ENCODE measurements at places on chromosomes 2 and 18.

DNA sequence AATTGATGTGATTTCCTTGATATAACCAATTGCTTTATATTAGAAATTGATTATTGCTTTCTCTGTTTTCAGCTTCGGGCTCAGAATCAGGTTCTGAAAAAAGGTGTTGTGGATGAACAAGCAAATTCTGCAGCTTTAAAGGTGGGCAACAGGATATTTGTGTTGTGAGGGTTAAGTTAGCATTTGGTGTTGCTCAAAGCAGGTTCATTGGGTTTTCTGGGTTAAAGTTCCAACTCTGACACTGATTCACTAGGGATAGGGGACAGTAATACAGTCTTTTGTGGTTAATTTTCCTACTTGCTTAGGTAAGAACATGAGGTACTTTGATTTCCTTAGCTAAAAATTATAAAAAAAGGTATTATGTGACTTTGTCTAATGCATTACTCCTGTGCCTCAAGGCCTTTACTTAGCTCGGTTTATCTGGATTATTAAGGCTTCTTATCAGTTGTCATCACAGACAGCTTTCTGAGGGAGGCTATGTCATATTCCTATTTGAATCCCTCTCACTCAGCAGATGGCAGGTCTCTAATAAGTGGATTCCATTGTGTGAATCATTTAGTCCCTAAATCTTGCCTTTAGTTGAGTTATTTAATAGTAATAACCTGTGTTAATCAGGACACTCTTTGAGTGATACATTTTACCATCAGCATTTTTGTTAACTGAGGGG, 78.9 kb upstream of the STON1 start:
- DNase-seq = no peak

DNA sequence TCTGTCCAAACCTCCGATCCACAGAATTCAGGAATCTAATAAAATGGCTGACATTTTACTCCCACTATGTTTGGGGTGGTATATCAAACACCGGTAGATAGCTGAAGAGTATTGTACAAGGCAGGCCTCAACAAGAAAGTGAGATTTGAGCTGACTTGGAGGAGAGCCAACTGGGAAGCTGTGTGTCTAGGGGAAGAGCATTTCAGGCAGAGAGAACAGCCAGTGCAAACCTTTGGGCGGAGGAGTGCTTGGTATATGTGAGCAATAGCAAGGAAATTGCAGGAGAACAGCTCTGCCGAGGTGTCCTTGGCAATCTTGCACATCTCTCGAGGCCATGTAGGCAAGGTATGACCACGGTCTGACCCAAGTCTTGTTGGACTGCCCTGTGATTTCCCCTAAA, 1.8 kb upstream of the MERTK start:
- DNase-seq = no peak

DNA sequence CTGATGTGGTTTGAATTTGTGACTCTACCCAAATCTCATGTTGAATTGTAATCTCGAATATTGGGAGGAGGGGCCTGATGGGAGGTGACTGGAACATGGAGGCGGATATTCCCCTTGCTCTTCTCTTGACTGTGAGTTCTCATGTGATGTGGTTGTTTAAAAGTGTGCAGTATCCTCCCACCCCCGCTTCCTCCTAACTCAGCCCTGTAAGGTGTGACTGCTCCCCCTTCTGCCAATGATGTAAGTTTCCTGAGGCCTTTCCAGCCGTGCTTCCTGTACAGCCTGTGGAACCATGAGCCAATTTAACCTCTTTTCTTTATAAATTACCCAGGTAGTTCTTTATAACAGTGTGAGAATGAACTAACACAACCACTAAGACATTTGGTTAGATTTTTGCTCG, 458.4 kb downstream of the THSD7B start:
- no peak for DNase-seq

GRCh38 chr2:226031647-226032501, 632.4 kb downstream of the NYAP2 start:
- no peak for DNase-seq

DNA sequence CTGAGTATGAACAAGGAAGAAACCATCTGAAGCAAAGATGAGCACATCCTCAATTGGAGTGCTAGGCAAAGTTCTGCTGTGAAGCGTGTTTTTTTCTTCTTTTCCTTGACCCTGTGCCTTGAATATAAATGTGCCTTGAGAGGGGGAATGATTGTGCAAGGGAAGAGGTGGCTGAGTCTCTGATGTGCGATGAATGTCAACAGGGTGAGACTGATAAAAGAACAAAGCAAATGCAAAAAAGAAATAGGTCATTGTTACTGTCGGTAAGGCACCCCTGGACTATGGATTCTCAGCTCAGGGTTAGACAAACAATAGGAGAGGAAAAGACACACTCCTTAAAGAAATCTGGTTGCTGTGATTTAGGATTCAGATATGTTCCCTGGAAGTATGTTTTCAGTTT, 54.5 kb downstream of the HDHD2 start:
- no peak for DNase-seq

DNA sequence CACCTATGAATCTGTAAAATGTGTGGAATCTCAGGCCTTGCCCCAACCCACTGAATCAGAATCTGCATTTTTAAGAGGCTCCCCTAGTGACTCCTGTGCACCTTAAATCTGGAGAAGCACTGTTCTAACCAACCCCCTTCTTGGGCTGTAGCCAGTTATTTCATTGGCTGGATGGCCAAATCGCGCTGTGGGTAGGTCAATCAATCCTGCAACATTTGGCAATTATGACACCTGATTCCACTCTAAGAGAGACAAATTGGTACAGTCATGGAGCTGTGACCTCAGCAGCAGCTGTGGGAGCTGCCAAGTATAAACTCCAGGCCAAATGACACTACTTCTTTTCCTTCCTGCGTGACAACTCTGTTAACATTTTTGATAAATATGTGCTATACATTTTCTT, 208.7 kb downstream of the CLIP4 start:
- DNase-seq = no peak

GRCh38 chr18:55287149-55287806, 300.7 kb downstream of the TCF4 start:
- DNase-seq = no peak

DNA sequence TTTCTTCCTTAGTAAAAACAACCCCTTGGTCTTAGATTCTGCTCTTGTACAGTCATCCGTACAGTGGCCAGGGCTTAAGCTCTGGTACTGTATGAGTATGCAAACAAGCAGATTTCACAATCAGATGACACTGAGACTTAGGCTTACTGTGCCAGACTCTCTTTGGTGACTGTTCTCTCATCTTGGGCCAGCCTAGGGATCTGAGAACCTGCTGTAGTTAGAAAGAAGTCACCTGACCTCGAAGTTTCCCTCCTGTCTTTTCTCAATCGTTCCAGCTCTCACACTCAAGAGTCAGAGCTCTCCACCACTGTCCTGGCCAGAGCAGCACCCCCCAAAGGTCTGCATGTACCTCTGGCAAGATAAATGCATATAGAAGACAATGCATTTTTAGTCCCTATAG, 63.2 kb downstream of the ZEB2 start:
- no peak for DNase-seq

DNA sequence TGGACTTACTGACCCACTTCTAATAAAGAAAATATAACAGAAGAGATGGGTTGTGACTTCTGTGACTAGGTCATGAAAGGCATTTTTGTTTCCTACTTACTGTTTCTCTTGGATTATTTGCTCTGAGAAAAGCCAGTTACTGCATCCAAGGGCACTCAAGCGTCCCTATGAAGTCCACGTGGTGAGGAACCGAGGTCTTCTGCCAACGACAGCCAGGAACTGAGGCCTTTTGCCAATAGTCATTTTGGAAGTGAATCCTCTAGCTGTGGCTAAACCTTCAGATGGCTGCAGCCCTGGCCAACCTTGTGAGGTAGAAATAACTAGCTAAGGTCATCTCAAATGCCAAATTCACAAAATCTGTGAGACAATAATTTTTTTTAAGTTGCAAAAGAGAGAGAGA, 449.8 kb upstream of the RGPD4 start:
- DNase-seq = no peak

GRCh38 chr18:28422577-28422976, 245.6 kb upstream of the CDH2 start:
- no peak for DNase-seq

GRCh38 chr2:226742347-226742746, 57.3 kb downstream of the IRS1 start:
- DNase-seq = no peak

DNA sequence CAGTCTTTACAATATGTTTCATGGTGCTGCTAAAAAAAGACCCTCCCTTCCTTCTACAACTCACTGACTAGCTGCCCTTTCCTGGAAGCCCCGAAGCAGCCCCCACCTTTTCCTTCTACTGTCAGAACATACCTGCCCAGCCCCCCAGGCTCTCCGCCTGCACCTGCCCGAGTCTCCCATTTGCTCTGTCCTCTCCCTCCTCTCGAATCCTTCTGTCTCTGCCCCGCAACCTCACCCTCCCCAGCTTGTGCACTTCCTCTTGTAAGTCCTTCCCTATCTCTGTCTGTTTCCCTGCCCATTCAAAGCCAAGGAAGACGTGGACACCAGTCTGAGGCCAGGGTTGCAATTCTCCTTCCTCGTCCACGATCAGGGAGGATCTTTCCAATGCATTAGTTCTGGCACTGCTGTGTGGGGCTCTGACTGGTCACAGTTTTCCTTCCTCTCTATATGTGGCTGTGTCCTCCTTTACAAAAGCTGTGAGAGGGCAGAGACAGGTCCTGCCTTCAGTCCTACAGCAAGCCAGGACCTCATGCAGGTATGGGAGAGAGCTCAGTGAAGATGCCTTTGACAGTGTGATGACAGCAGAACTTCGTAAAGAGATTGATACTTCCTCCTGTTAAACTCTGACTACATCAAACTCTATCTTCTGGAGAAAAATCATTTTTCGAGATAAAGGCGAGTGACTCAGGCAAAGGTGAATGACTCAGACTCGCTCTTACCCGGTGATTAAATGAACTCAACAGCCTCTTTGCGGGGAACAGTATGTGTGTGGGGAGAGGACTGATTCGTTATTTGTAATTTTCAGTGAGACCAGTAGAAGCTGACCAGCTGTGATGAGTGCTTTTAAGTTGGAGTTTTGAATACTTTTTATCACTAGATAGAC, 14.2 kb downstream of the TNFRSF11A start:
- DNase-seq = no peak

GRCh38 chr2:231246171-231246842, 47.9 kb downstream of the ARMC9 start:
- DNase-seq = no peak

GRCh38 chr2:237625777-237626176, 1.6 kb upstream of the LRRFIP1 start:
- DNase-seq = no peak

DNA sequence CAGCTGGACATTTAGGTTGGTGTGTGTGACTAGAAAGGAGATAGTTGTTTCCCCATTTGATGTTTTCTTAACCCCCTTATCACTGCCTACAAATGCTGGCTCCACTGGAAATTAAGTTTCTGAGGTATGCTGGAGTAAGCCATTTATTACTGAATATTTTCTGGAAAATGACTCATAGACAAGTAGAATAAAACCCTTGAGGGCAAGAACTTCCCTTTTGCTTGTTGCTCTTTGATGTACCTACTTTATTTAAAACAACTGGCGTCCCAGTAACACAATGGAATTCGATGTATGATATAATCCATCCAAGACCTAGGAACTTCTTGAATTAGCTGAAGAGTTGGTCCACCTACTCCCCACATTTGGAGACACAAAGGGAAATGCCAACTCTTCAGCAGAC, 33.3 kb upstream of the SESTD1 start:
- DNase-seq = no peak
